ENCODE measurements at places on chromosomes 5 and 9.
A peak's percentile ranks its signal among the peaks of the same experiment; 100 is the strongest.

- DNase-seq: no peak
Measured at GRCh38 chr5:125874057-125874456, 549.2 kb upstream of the GRAMD2B start.

- no peak for DNase-seq
Measured at GRCh38 chr9:131856105-131856504, 116.2 kb upstream of the RAPGEF1 start.

DNA sequence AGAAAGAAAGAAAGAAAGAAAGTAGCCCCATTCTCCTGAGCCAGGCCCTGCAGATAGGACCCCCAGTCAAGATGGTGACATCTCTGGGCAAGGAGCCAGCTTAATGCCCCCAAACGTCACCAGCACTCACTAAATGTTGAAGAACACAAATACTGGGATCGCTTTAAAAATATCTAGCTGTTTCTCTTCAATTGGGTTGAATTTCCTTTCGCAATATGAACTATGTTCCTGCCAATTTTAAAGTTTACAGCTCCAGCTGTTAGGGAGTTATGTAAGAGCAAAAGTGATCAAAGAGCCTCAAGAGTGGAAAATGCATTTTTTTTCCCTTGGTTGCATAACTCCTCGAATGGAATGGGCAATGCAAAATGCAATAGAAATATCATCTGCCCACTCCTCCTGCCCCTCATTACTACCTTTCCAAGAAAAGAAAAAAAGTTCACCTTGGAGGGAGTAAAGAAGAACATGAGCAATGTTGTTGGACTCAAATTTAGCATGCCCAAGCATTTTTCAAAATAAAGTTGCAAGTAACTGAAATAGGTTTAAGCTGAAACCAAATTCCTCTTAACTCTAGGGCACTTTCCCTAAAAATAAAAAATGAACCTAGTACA, 244.2 kb upstream of the PIK3R1 start:
- peak; percentile 44 for DNase-seq

GRCh38 chr9:136296434-136297015, 7.4 kb downstream of the CCDC187 start:
- DNase-seq: no peak

- no peak for DNase-seq
Measured at GRCh38 chr5:180815293-180815917, 12.8 kb upstream of the MGAT1 start.

DNA sequence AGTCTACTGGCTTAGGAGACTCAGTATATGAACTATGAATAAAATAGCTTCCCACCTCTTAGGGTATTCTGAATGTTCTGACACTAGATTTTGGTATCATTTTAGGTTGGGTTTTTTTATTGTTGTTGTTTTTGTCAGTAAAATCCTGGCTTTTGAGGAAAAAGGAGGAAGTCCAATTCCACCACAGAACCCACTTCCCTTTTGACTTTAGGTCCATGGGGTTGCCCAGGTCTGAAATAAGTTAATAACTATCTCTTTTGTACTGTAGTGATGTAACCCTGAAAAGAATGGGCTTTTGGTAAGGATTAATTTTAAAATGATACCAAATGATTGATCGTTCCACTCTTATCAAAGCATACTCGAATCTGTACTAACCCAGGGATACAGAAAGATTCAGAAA, 29.1 kb upstream of the IL12B start:
- DNase-seq: no peak

DNA sequence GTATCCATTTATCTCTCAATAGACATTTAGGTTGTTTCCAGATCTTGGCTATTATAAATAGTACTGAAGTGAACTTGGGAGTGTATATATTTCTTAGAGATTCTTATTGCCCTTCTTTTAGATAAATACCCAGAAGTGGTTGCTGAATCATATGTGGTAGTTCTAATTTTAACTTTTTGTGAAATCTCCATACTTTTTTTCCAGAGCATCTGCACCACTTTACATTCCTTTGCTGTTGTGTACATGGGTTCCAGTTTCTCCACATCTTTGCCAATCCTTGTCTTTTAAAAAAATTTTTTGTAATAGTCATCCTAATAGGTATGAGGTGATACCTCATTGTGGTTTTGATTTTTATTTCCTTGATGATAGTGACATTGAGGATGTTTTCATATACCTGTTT, 303.7 kb downstream of the CCDC171 start:
- no peak for DNase-seq

DNA sequence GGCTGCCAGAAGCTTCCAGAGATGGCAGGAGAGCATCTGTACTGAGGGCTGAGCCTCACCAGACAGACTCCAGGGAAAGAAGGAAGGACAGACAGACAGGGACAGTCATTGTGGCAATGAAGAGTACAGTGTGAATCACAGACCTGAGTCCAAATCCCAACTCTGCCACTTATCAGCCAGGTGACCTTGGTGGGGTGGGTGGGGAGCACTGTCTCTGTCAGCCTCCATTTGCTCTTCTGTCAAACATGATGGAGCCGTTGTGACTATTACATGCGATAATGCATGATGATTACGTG, 85.9 kb upstream of the FSTL4 start:
- no peak for DNase-seq

GRCh38 chr5:28215091-28215490, 1176.7 kb upstream of the CDH9 start:
- no peak for DNase-seq

- DNase-seq: no peak
Measured at GRCh38 chr5:176359658-176360057, 1.9 kb downstream of the KIAA1191 start.

DNA sequence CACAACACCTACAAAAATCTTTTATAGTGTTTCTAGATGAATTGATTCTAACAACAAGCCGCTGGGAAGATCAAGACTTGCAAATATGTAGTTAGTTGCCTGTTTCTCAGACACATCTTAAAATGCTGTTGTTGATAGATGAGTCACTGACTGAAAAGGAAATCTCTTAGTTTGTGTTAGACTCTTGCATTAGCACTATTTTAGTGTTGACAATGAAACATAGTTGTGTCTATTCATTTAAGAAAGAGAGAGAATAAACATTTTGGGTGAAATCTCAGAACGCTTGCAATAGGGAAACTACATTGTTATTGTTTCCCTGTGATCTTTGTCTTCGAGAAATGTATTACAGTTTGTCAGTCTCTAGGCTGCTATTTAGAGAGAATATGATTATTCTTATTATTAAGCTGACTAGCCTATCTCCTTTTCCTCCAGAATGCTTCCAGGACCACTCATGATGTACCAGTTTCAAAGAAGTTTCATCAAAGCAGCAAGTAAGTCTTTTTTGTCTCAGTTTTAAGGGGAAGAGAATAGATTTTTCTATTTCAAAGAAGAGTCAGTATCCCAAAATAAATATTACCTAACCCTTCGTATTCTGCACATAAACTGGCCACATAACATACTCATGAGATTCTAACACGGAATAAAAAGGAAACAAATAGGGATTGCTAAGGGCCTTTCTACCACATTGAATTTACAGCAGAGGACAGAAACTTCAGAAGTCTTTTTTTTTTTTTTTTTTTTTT, 285.6 kb downstream of the ARHGAP26 start:
- DNase-seq: no peak

GRCh38 chr9:121201045-121201737, 478 bp downstream of the RAB14 start:
- no peak for DNase-seq

GRCh38 chr5:126002222-126002897, 420.8 kb upstream of the GRAMD2B start:
- DNase-seq: peak; percentile 62

- DNase-seq: no peak
Measured at GRCh38 chr5:76483433-76483832, 80.3 kb downstream of the IQGAP2 start.

DNA sequence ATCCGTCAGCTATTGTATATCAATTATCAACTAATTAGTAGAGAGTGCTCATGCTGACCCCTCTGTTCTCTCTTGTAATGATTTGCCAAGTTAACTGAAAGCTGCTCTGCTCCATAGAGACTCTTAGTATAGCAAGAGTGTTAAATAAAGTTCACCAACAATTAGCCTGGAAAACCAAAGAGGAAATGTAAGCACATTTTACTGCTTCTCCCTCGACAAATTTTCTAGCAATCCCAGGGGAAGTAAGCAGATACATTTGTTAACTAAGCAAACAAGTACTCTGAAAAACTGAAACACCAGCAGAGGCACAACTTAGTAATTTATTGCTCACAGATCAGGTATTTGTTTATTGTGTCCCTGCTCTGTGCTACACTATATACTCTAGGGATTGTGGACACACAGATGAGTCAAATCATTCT, 162.2 kb downstream of the GLIS3 start:
- DNase-seq: peak; percentile 79

DNA sequence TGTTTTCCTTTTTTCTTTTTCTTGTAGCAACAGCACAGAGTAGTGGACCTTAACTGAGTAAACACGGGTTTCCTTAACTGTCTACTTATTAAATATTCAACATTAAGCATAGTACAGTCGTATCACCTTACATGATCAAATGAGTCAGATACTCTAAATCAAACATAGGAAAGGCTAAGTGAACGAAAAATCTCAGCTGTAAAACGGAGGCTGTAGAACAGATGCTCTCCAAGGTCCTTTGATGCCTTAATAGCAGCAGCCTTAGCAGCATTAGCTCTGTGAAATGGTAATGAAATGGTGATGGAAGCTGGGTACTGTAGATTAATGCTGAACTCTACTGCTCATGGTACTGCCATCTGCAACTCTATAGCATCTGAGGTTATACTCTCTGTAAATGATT, 1433.3 kb upstream of the C9orf72 start:
- no peak for DNase-seq

DNA sequence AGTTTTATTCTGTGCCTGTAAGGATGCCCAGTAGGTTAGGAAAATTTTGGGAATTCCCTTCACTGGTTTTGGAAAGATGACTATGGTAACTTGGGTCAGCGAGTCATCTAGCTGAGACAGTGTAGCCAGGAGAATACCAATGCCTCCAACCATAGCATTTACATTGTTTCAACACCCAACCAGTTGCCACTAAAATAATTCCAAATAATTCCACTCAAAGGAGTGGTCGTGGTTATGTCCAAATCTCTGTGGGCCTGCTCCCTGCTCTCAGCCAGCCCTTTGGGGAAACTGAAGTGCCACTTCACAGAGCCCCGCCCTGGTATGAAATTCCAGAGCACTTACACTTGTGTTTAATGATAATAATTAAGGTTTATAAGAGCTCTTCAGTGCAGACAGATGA, 310.5 kb downstream of the PLK2 start:
- DNase-seq: no peak

DNA sequence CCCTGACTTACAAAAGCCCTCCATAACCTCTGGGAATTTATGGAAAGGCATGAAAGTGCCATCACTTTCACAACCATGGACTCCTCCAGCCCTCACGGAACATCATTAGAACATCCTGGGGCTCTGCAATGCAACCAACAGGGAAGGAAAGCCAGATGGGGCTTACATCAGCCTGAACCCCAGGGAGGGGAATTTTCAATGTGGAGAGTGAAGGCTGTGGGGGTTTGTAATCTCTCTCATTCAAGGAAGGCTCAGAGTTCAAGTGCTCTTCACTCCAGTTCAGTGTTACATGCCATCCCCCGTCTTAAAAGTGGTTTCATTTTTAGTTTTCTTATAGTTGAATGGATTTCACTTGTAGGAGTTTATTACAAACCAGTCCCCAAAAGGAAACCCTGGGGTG, 5.7 kb downstream of the SPRY4 start:
- no peak for DNase-seq

DNA sequence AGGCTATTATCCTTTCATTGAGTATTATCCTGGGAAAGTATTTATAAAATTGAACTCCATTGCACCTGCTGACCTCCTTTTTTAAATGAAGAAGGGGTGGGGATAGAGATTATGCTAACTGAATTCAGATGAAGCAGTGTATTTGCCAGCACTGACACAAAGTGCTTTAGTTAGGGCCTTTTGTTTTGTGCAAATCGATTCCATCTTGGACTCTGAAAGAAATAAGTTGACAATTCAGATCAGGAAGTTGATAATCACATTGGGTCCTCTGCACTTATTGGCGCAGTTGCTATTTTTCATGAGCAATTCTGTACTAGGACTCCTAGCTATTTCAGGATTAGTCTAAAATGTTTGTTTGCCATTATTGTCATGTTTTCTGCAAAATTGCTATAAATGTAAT, 101.6 kb upstream of the FSD1L start:
- DNase-seq: no peak

- no peak for DNase-seq
Measured at GRCh38 chr9:128412120-128412790, 8.4 kb upstream of the CERCAM start.

DNA sequence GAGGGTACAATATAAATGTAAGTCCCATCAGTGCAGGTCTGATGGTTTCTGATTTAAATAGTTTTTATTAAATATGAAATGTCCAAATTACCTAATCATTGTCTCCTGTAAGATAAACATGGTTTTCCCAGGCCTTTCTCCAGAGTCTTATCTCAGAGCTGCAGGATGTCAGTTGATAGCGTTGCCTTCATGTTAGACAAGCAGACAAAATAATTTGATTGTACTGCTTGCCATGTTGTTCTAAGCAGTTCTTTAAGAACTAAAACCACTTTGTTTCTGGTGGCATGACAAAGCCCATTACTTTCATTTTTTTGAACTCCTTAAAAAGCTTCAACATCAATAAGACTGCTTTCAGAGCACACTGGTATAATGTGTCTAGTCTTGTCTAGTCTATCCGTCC, 1073.5 kb downstream of the MAT2B start:
- DNase-seq: no peak

DNA sequence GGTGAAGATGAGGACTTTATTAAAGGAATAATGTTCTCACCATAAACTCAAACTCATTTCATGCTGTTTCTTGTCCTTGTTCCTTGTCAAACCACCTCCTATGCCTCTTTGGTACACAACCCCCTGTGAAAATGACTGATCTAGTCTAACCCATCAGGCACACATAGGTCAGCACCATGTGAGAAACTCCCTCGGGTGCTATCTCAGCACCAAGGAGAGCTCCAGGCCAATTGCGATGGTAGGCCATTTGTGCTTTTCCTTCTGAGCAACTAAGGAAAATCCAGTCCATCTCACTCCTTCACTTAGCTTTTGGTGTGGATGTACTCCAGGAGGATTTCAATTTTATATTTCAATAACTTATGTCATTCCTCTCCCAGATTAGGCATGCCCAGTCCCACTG, 199.8 kb downstream of the ZNF608 start:
- no peak for DNase-seq

DNA sequence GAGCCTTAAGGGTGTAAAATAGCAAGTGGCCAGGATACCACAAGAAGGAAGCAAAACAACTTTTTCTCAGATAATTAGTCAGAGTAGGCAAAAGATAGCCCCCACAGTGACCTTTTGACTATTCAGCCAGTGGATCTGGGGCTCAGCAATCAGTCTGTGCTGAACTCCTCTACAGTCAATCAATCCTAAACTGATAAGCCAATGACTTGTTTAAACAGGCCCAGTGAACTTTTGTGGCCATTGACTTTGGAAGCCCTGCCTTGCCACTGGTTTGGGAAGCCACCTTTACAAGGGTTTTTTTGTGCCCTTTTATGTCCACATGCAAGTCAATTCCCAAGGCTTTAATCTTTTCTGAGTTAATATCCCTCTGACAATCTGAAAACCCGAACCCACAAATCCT, 1565.0 kb upstream of the WWC1 start:
- DNase-seq: no peak

- no peak for DNase-seq
Measured at GRCh38 chr5:143841446-143841845, 29.5 kb downstream of the HMHB1 start.

- no peak for DNase-seq
Measured at GRCh38 chr9:35852267-35852815, 17.9 kb downstream of the OR13J1 start.

All from BJ (cell line).